Fibroblast of skin of back (primary cell): ENCODE measurements at places on chromosomes 7 and 10.

- DNase-seq = no peak
Measured at GRCh38 chr7:84812021-84812420, 374.8 kb downstream of the SEMA3D start.

DNA sequence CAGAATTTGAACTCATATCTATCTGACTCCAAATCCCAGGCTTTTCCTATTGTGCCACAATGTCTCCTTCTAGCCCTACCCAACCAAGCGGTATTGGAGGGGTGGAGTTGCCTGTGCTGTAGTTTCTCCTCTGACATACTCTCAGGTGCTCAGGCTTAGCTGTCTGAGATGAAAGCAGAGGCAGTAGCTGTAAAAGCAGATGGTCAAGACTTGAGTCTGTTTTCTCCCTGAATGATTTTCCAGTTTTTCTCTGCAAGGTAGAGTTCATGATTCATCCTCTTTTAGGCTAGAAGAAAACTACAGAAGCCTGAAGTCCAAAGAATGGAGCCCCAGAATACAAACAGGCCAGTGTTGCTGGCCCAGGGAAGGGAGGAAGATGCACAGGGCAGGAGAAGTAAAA is 130.0 kb downstream of the PDE1C start:
- DNase-seq = no peak

- DNase-seq = peak; percentile 21
Measured at GRCh38 chr7:158353606-158354570, 233.7 kb downstream of the PTPRN2 start.

- no peak for DNase-seq
Measured at GRCh38 chr10:51783941-51784340, 84.5 kb upstream of the CSTF2T start.

- DNase-seq = peak; percentile 18
Measured at GRCh38 chr7:815284-816216, 16.7 kb upstream of the SUN1 start.

- no peak for DNase-seq
Measured at GRCh38 chr10:103665162-103665889, 171.8 kb downstream of the NEURL1 start.

DNA sequence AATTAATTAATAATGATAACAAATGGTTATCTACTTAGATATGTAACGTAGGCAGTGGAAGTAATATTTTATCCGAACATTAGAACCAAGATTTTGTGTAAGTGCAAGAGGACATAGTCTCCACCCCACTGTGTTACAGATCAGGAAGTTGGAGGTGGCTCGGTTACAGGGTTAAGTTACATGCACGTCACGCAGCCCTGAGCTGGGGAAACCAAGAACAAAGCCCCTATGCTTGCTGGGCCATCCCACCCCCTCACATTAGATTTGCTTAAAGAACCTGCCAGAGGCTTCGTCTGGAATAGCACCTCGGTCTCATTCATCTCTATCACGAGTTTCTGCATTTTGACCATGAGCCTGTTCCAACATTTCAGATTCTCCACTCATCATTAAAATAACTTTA is 214.1 kb downstream of the ADARB2 start:
- no peak for DNase-seq

DNA sequence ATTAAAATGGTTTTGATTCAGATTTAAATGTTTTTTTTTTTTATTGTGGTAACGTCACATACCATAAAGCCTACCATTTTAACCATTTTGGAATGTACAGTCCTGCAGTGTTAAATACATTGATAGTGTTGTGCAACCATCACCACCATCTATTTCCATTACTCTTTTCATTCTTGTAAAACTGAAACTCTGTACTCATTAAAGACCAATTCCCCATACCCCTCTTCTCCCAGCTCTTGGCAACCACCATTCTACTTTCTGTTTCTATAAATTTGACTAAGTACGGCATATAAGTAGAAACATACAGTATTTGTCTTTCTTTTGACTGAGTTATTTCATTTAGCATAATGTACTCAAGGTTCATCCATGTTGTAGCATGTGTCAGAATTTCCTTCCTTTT is 96.2 kb downstream of the EXOC4 start:
- DNase-seq = no peak

DNA sequence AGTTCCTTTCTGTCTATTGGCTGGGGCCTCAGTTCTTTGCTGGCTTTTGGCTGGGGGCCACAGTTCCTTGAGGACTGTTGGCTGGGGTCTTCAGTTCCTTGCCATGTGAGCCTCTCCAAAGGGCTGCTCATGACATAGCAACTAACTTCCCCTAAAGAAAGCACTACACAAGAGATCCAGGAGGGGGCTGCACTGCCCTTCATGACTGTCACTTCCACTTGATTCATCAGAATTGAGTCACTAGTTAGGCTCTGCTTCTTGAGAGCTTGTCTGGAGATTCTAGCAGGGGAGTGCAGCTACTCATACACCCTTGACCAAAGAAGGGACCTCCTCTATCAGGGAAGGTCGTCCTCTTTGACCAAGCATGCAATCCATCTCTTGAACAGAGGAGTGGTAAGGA is 38.0 kb upstream of the MKX start:
- peak; percentile 61 for DNase-seq

GRCh38 chr10:100184840-100185239 is 989 bp downstream of the ERLIN1 start:
- peak; percentile 32 for DNase-seq

GRCh38 chr10:4043897-4044665 is 259.1 kb upstream of the KLF6 start:
- no peak for DNase-seq
